Keratinocyte (primary cell): ENCODE measurements at places on chromosomes 1 and 21. TPM values are rescaled to one million over a fixed set of nuclear protein-coding genes. Genes with fewer than 3 reads are reported as not detected.

The RAB3GAP2 gene
- 23.3 to 44.4 TPM (median 43.8 TPM) in 3 replicates for polyA plus RNA-seq

The NMNAT2 gene
- 0.72 to 0.80 TPM (median 0.76 TPM) in 3 replicates for polyA plus RNA-seq

The DENND2D gene
- 5.3 to 8.9 TPM (median 7.8 TPM) in 3 replicates for polyA plus RNA-seq

The SRRM1 gene
- polyA plus RNA-seq, result 29.7 to 79.3 TPM (median 56.1 TPM) in 3 replicates

The HIVEP3 gene
- polyA plus RNA-seq, result 0.64 to 3.5 TPM (median 1.1 TPM) in 3 replicates

The DNASE2B gene
- not detected in 3 replicates for polyA plus RNA-seq

The LAMC2 gene
- polyA plus RNA-seq, result 1,627 to 2,571 TPM (median 2,208 TPM) in 3 replicates

The TSPAN2 gene
- polyA plus RNA-seq, result 0.26 to 1.1 TPM (median 0.37 TPM) in 3 replicates

The CD2 gene
- polyA plus RNA-seq, result not detected in 3 replicates

The PTPN22 gene
- polyA plus RNA-seq, result 0.07 to 0.39 TPM (median 0.23 TPM) in 3 replicates

The ADAMTS1 gene
- 340 to 485 TPM (median 344 TPM) in 3 replicates for polyA plus RNA-seq

The RNU1-1 gene
- 66.0 to 67.0 TPM in 2 of 3 replicates, not detected in the other for polyA plus RNA-seq

The TNFRSF8 gene
- polyA plus RNA-seq, result 0.02 to 0.09 TPM (median 0.03 TPM) in 3 replicates

The LRRC38 gene
- polyA plus RNA-seq, result 0.03 TPM in 1 of 3 replicates, not detected in the others
